ENCODE measurements at places on chromosomes 12 and 14.

- no peak for DNase-seq
Observed at GRCh38 chr14:23618415-23618988, 17.7 kb upstream of the DHRS2 start.

- no peak for DNase-seq
Observed at GRCh38 chr12:113659416-113659815, 187.7 kb upstream of the LHX5 start.

DNA sequence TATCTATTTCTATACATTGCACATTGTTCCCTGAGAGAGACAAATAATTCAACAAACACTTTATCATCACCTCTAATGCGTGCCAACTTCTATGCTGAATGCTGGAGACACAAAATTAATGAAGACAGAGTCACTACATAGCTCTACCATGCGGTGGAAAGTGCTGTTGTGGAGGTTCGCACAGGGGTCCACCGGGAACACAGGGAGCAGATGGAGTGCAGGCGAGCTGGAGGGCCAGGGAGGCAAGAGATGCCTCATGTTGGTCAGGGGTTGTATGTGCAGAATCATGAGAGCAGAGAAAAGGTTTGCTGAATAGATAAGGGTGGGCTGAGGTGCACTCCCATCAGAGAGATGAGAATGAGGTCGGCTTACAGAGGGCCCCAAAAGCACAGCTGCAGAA is 25.2 kb downstream of the FAM234B start:
- DNase-seq = no peak

DNA sequence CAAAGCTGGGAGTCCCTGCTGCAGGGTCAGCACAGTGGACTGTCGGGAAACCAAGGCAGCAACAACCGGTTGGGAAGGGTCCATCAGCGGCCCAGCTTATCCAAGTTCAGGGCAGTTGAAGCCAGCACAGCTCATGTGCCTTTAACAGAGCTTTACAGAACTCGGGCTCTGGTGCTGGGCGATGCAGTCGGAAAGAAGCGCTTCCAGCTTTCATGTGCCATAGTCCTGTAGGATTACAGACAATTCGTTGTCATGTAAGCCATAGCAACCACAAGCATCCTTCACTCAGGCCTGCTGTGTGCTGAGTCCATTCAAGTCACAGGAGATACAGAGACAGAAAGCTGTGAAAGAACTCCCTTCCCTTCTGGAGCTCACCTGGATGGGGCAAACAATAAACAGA is 3.5 kb upstream of the FAM181A start:
- no peak for DNase-seq

GRCh38 chr12:130955238-130955816 is 1.6 kb downstream of the ADGRD1 start:
- no peak for DNase-seq

DNA sequence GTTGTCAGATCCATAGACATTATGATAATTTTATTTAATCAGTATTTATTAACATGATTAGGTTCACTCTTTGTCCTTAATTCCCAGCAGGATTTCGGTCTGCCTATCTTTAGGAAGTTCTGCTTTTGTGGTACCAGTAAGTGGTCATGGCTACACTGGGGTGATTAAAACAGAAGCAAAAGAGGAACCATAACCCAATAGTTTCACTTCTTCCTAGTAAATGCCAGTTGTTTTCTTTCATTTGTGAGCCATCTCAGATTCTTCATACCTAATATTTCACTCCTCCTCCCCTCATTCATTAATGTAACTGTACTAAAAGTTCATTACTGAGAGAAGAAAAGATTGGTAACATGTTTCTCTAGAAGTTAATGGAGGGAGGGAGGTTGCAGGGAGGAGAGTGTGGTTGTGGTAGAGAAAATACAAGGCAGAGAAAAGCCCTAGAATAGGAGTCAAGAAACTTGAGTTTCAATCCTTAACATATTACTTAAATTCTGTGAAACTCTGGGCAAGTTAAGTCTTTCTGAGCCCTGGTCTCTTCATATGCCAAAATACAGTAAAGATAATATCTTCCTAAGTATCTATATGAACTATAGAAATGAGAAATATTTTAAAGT is 101.2 kb downstream of the PEBP1 start:
- no peak for DNase-seq

- DNase-seq = no peak
Observed at GRCh38 chr14:95474486-95474885, 42.0 kb downstream of the SYNE3 start.

GRCh38 chr12:79546466-79547043 is 144.2 kb downstream of the PAWR start:
- DNase-seq = no peak

DNA sequence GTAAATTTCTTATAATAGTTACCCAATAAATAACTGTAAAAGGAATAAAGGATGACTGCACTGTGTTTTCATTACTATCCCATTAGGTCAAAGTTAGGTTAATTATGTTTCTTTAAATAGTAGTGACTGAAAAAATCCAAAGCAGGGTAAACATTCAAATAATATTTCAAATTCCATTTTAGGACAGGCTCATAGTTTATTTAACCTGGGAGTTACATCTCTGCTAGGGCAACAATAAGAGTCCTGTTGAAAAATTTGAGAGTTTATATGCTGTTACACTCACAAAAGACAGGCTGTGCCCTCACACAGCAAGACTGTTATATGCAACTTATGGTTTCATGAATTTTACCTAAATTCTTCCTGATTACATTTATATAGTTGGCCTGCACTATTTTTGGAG is 8.0 kb downstream of the ERP27 start:
- no peak for DNase-seq

GRCh38 chr12:56152756-56153677 is 630 bp downstream of the MYL6B start:
- DNase-seq = no peak

DNA sequence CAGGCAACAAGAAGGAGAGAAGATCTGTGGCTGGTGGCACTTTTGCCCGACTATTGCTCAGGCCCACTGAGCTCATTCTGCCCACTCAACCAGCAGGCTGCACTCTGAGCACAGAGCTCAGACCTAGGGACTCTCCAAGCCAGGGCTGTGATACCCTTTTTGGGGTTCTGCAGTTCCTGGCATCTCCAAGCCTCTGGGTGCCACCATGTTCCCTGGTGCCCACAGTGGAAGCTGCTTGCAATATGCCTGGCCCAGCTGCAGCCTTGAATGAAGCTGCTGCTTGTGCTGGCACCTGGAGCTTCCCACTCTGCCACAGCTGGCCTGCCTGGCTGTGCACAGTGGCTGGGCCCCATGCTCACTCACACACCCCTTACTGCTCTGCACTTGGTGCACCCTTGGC is 236.1 kb downstream of the ADGRD1 start:
- no peak for DNase-seq

GRCh38 chr12:131735153-131735456 is 24.2 kb downstream of the SFSWAP start:
- DNase-seq = no peak

Measured in left forelimb (tissue), 1 donor.